ENCODE measurements at places on chromosomes 6 and 20.

- DNase-seq: no peak
Observed at GRCh38 chr6:67694127-67694526, 941.0 kb upstream of the ADGRB3 start.

GRCh38 chr20:11492386-11492785 is 425.3 kb upstream of the BTBD3 start:
- DNase-seq: no peak

DNA sequence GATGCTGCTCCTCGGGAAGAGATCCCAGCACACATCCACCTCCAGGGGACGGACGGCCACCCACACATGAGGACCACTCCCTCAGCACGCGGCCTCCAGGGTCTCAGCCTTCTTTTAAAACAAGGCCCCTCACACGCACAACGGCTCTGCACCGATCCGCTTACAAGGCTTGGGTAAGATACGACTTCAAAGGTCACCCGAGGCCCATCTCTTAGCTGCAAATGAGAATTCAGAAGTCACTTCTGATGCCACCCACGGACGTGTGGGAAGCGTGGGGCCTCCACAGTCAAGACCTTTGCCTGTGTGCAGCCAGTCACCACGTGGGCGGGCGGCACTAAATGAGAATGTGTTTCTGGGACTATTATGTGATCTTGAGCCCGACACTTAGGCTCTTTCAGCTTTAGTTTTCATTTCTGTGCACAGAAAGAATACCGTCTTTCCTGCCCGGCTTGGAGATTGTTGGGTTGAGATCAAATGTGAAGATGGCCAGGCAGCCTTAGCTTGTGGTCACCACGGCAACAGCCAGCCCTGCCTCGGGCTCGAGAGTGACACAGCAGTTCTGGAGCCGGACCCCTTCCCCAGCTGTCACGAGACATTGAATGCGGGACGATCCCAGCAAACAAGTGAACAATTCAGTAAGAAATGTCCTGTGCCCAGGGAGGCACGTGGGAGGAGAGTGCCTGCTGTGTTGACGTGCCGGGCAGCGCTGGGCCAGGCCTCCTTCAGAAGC is 91.6 kb downstream of the RAMACL start:
- no peak for DNase-seq

DNA sequence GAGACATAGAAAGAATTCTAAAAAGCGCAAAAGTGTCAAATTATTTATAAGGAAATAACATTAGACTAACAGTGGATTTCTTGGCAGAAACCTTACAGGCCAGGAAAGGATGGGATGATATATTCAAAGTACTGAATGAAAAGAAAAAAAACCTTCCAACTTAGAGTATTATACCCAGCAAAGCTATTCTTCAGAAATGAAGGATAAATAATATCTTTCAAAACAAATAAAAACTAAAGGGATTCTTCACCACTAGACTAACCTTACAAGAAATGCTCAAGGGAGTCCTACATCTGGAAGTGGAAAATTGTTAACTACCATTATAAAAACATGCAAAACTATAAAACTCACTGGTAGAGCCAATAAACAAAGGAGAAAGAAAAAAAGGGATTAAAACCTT is 65.8 kb downstream of the SLC22A2 start:
- no peak for DNase-seq

- no peak for DNase-seq
Observed at GRCh38 chr6:38786486-38786885, 71.4 kb downstream of the DNAH8 start.

DNA sequence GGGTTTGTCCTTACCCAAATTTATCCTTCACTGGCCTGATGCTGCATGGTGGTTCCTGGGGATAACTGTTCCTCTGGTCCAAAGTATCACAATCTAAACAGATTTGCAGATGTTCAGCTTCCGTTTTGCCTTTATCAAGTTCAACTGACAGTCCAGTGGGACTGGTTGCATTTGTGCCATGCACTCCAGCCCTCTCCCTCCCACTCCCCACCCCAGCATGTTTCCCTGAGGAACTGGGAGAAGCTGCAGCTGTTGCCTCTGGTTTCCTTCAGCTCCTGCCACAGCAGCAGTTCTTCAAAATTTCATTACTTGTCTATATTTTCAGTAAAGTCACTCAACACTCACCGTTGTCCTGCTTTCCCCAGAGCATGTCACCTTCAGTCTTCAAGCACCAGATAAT is 39.5 kb upstream of the KIF16B start:
- DNase-seq: no peak

- no peak for DNase-seq
Observed at GRCh38 chr20:24766826-24767622, 182.0 kb upstream of the CST7 start.

DNA sequence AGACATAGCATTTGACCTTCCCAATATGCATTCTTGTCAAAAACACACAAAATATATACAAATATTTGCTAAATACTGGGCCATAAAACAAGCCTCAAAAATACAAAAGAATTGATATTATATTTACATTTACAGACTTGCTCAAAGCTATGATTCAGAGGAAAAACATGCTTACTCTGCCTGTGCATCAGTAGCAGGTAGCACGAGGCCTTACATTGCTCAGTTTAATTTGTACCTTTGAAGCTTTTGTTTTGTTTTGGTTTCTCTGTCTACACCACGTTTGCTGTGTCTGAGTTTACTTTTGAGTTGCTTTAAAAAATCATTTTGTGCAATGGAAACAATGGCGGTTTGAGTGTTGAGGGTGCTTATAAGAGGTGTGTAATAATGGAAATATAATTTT is 99.3 kb downstream of the PHF3 start:
- no peak for DNase-seq

DNA sequence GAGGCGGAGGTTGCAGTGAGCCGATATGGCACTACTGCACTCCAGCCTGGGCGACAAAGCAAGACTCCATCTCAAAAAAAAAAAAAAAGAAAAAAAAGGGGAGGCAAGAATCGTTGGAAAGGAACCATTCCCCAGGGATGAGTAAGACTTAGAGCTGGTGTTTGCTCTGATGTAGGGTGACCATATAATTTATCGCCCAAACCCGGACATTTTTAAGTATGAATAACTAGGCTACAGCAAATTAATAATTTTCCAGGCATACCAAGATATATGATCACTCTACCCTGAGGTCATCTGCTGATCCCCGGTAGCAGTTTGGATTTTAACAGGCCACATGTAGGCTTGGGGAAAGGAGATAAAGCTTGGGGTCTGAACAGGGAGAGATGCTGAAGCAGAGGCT is 260.9 kb downstream of the BTBD9 start:
- no peak for DNase-seq

DNA sequence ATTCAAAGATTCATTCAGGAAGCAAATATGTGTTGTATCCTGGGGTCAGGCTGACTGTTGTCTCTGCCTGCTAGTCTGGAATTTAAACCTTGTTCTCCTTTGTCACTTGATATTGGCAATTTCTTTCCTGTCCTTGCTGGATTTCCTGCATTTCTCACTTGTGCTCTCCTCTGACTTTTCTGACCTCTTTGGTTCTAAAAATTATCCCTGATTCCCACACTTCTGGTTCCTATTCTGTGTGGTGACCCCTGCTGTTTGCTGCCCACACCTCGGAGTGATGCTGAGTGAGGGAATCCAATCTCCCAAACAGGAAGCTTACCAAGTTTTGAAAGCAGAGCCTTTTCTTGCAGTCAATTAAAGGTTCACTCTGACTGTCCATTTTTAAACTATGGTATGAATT is 345.3 kb downstream of the CDKAL1 start:
- DNase-seq: no peak

- DNase-seq: no peak
Observed at GRCh38 chr6:147578883-147579282, 70.4 kb downstream of the SAMD5 start.

DNA sequence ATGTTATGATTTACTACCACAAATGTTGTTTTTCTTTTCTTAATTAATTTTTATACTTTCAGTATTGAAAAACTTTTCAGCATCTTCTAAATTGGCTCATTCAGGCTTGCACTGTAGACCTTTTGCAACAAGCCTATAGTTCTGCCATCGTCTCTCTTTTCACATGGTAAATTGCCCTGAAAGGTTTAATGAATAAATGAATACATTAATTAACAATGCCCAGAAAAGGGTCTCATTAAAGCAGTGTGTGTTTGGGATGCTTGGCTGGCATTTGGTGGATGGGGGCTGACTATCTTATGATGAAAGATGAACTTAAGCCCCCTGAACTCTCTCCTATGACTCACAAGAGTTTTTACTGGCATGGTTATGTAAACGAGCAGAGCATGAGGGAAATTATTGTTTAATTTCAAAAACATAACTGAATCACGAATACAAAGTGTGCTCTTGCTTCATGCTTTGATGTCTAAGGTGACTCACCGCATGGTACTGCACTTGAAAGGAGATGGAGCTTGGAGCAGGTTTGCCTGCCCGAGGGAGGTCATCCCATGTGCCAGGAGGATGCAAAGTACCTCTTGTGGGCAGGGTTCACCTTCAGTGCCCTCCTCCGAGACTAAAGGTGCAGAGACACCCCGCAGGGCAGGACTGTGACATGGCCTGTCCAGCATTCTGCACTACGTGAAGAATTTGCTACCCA is 13.8 kb upstream of the PCK1 start:
- DNase-seq: no peak

DNA sequence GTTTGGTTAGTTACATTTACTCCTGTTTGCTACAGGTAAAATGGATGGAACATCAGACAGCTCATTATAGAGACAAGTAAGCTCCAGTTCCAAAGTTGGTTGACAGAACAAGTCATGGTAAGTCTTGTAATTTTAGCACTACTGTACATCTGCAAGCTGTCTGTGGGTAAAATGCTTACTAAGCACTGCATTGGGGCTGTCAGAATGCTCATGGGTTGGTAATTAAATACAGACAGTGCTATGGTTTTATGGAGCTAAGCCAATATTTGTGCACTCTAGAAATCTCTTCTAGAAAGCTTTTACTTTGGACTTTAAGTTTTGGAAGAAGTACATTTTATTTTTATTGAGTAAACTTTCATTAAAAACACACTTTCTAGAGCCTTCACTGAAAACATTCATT is 419.2 kb upstream of the MMS22L start:
- DNase-seq: no peak

DNA sequence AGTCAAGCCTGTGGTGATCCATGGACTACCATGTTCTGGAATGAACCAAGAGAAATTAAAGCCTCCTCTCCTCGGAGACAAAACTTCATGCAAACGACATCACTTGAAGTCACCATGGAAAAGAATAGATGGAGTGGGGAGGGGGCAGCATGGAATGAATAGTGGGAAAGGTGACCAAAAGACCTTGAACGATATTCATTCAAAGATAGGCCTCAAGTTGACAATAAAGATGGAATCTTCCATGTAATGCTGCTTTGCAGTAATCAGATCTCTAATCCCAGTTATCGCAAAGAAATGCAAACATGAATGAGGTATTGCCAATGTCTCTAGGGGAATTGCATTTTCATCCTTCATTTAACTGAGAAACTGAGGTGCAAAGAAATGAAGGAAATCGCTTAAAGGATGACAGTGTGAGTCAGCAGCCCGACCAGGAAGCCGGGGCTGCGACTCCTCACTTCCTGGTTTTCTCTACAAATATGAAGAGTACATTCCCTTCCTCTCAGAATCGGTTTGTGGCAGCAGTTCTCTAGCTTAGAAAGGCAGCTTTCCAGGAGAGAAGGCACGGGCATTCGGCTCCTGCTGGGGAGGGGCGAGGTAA is 65.6 kb upstream of the RREB1 start:
- no peak for DNase-seq

GRCh38 chr6:89553431-89553830 is 85.1 kb downstream of the LYRM2 start:
- no peak for DNase-seq

DNA sequence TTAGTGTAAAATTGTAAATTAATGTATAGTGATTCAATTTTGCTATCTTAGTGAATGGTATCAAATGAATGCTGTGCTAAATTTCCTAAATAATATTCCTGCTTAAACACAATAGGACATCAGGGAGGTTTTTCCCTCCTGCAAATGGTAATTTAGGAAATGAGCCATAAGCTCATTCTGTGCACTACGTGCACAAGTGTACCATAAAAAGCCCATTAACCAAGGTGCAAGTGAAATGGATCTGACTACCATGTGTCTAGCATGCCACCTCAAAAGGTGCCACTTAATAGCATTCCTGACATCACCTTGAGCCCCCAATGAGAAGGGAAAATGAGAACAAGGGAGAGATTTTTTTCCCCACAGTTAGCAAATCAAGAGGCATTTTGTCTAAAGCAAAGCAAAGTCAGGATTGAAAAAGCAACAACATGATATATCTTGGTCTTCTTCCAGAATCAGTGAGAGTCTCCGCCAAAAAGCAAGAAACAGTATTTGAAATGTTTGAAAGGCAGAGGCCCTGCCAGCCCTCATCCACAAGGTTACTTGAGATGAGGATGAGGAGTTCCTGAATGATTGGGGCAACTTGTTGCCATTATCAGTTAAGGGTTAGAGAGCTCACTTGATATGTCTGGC is 334.2 kb upstream of the RSPO3 start:
- DNase-seq: no peak

GRCh38 chr6:147173140-147173539 is 31.1 kb upstream of the STXBP5 start:
- no peak for DNase-seq

- no peak for DNase-seq
Observed at GRCh38 chr6:134288538-134289203, 29.2 kb downstream of the SGK1 start.

DNA sequence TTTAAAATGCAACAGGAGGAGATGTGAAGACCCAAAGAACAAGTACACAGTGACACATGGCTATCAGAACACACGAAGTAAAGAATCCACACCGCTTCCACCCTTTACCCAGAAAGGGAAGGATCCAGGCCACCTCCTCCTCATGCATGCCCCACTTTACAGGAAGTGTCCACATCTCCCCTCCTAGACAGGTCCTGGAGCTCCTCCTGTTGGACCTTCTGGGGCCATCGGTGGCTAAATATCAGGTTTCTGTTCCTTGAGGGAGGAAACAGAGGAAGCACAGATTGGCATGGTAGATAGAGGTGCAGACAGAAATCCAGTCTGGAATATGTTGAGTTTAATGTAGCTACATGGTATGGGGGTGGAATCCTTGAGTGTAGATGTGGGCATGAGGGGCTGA is 10.9 kb downstream of the NINL start:
- no peak for DNase-seq

DNA sequence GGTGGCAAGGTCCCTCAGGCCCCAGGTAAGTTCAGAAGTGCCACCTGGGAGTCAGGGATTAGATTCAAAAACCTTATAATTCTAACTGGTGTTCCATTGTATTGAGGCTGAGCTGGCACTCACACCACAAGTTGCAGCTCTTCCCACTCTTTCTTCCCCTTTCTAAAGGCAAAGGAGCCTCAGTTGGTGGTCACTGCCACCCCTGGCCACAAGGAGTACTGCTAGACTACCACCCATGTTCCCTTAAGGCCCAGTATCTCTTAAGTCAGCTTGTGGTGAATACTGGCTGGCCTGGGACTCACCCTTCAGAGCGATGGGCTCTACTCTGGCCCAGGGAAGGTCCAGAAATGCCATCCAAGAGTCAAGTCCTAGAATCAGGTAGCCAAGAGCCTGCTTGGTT is 421.1 kb upstream of the KHDRBS2 start:
- no peak for DNase-seq

GRCh38 chr20:2300420-2300819 is 4.6 kb downstream of the TGM3 start:
- DNase-seq: no peak

- no peak for DNase-seq
Observed at GRCh38 chr20:50297498-50298376, 107.1 kb downstream of the CEBPB start.

GRCh38 chr6:85461798-85462170 is 11.9 kb downstream of the NT5E start:
- DNase-seq: no peak
